ENCODE measurements at places on chromosomes 7 and 10. TPM values are rescaled to one million over a fixed set of nuclear protein-coding genes. Genes with fewer than 3 reads are reported as not detected.

OPN1SW gene
- 0.46 TPM for total RNA-seq

PLEKHA1 gene
- 70.2 TPM for total RNA-seq

ZNF282 gene
- 28.0 TPM for total RNA-seq

SPAG6 gene
- total RNA-seq: 2.3 TPM

SCART1 gene
- total RNA-seq: 0.49 TPM

CRYGN gene
- not detected for total RNA-seq

TMEM139 gene
- 5.4 TPM for total RNA-seq

CYP3A4 gene
- not detected for total RNA-seq

GPR141 gene
- 2.6 TPM for total RNA-seq

DNA sequence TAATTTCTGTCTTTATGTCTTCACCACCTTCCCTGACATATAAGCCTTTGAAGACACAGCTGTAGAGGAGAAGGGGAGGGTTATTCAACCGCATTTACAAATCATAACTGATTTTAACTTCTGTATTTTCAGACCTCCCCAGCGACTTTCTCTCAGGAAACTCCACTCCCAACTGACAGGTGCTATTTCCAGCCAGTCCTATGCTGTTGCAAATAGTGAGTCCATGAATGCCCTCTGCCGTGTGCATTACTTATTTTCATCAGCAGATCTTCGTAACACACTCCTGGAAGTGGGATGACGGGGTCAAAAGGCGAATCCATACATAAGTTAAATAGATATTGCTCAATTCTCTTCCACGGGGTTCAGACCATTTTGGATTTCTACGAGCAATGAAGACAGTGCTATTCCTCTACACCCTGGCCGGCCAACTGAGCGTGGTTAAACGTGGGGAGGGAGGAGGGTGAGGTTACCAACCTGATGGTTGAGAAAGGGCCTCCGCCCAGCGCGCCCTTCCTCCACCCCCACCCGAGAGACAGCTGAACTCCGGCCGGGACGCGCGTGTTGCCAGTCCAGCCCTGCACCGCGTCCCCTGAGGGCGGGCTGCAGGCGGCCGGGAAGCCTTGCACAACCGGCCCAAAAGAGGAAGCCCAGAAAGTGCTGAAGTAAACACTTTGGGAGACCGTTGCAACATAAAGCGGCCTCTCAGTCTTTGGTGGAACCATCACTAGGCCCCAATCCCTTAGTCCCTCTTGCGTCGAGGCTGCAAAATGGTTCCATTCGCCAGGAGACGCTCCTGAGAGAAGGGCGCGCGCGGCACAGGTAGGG, at the start of gene APBB1IP:
TSS of gene APBB1IP (plus strand) at position 705 of the 825 bp plus-strand sequence. CDS start 53,986 bp downstream, outside the sequence.
- no peaks in the 10 kb centered on the region for H3K36me3 ChIP-seq
- peaks cover 39% of the 10 kb centered on the region for H3K27me3 ChIP-seq
- peak; percentile 24 for DNase-seq
- peak within 1 kb of the TSS; percentile 38 for H3K4me3 ChIP-seq
- H3K4me1 ChIP-seq: no peaks in the 10 kb centered on the region
- H3K27ac ChIP-seq: no peak within 1 kb of the TSS

DNA sequence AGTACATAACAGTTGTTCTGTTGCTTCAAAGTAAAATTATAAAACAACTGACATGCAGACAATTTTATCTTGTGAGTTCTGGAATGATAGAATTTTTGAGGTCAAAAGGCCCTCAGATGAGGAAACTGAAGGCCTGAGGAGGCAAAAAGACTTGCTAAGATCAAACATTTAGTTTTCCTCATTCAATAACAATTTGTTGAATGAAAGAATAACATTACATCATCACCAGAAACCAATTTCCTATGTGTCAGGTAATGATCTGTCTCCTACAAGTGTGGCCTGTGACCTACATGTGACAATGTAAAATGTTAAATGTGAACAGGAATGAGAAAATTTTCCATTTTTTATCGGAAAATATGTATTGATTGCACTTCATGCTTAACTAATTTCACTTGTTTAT, 16.6 kb upstream of the ASB4 start:
- H3K27ac ChIP-seq: no peak overlapping the region
- DNase-seq: no peak
- peaks cover 50% of the 10 kb centered on the region for H3K4me1 ChIP-seq
- no peak overlapping the region for H3K4me3 ChIP-seq
- no peaks in the 10 kb centered on the region for H3K27me3 ChIP-seq
- H3K36me3 ChIP-seq: no peaks in the 10 kb centered on the region

- no peak overlapping the region for H3K4me3 ChIP-seq
- H3K27ac ChIP-seq: no peak overlapping the region
These were observed 37.8 kb downstream of the KCTD7 start for GRCh38 chr7:66666313-66666952.

- no peak overlapping the region for H3K27ac ChIP-seq
- no peaks in the 10 kb centered on the region for H3K36me3 ChIP-seq
- no peak for DNase-seq
- no peaks in the 10 kb centered on the region for H3K4me1 ChIP-seq
- no peak overlapping the region for H3K4me3 ChIP-seq
These were observed 37.8 kb upstream of the RAPGEF5 start for GRCh38 chr7:22394739-22395138.

GRCh38 chr10:110269374-110270318, 35.1 kb downstream of the SMNDC1 start:
- H3K36me3 ChIP-seq: no peaks in the 10 kb centered on the region
- H3K4me3 ChIP-seq: no peak overlapping the region
- peaks cover 14% of the 10 kb centered on the region for H3K4me1 ChIP-seq
- no peaks in the 10 kb centered on the region for H3K27me3 ChIP-seq
- no peak overlapping the region for H3K27ac ChIP-seq
- DNase-seq: no peak

- peak overlapping the region; percentile 55 for H3K27ac ChIP-seq
- H3K27me3 ChIP-seq: peaks cover 11% of the 10 kb centered on the region
- DNase-seq: peak; percentile 56
- no peaks in the 10 kb centered on the region for H3K36me3 ChIP-seq
- peak overlapping the region; percentile 3 for H3K4me3 ChIP-seq
These were observed 4.7 kb upstream of the CCNJ start for GRCh38 chr10:96038476-96039387.

- no peak overlapping the region for H3K4me3 ChIP-seq
- H3K4me1 ChIP-seq: no peaks in the 10 kb centered on the region
- no peaks in the 10 kb centered on the region for H3K36me3 ChIP-seq
- no peaks in the 10 kb centered on the region for H3K27me3 ChIP-seq
These were observed 500.4 kb downstream of the MAGI2 start for GRCh38 chr7:78953090-78953489.

- no peaks in the 10 kb centered on the region for H3K36me3 ChIP-seq
- no peaks in the 10 kb centered on the region for H3K27me3 ChIP-seq
- H3K27ac ChIP-seq: no peak overlapping the region
- H3K4me3 ChIP-seq: no peak overlapping the region
- H3K4me1 ChIP-seq: peaks cover 2% of the 10 kb centered on the region
These were observed 176.7 kb upstream of the ZNF32 start for GRCh38 chr10:43825421-43825820.

- H3K36me3 ChIP-seq: no peaks in the 10 kb centered on the region
- no peak overlapping the region for H3K27ac ChIP-seq
- no peak for DNase-seq
- H3K27me3 ChIP-seq: no peaks in the 10 kb centered on the region
These were observed 83.6 kb downstream of the LRRN3 start for GRCh38 chr7:111174510-111174909.

GRCh38 chr7:103120362-103120761, 28.5 kb downstream of the NAPEPLD start:
- H3K36me3 ChIP-seq: peaks cover 3% of the 10 kb centered on the region
- H3K4me1 ChIP-seq: peaks cover 4% of the 10 kb centered on the region
- H3K4me3 ChIP-seq: no peak overlapping the region
- DNase-seq: no peak

DNA sequence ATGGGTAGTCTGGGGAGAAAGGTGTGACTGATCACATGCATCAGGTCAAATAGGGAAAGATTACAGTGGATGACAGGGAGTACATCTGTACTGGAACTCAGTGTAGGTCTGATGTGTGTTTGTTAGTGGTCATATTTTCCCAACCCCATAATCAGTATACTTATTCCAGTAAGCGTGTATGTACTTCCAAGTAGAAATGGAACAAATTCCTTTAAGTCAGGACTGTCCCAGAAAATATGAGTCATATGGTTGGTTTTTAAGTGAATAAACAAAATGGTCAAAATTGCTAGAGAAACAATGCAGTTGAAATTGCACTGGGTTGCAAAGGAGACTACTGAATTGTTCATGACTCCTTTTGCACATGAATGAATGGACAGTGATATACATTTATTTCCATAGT, 118.8 kb upstream of the MYO3A start:
- no peak overlapping the region for H3K4me3 ChIP-seq
- H3K27me3 ChIP-seq: no peaks in the 10 kb centered on the region
- H3K4me1 ChIP-seq: peaks cover 17% of the 10 kb centered on the region
- H3K36me3 ChIP-seq: no peaks in the 10 kb centered on the region
- no peak overlapping the region for H3K27ac ChIP-seq

- no peaks in the 10 kb centered on the region for H3K4me1 ChIP-seq
- no peak for DNase-seq
- H3K4me3 ChIP-seq: no peak overlapping the region
- no peak overlapping the region for H3K27ac ChIP-seq
- no peaks in the 10 kb centered on the region for H3K27me3 ChIP-seq
- peaks cover under 1% of the 10 kb centered on the region for H3K36me3 ChIP-seq
These were observed 100.8 kb downstream of the ARHGAP21 start for GRCh38 chr10:24622781-24623301.

GRCh38 chr10:2701802-2702201, 365.5 kb upstream of the PFKP start:
- H3K27me3 ChIP-seq: no peaks in the 10 kb centered on the region
- no peak for DNase-seq
- no peak overlapping the region for H3K27ac ChIP-seq
- H3K4me1 ChIP-seq: peaks cover 5% of the 10 kb centered on the region
- H3K4me3 ChIP-seq: no peak overlapping the region

GRCh38 chr10:99765672-99766301, 16.7 kb upstream of the ABCC2 start:
- no peaks in the 10 kb centered on the region for H3K27me3 ChIP-seq
- H3K27ac ChIP-seq: no peak overlapping the region
- no peaks in the 10 kb centered on the region for H3K36me3 ChIP-seq
- H3K4me3 ChIP-seq: no peak overlapping the region

DNA sequence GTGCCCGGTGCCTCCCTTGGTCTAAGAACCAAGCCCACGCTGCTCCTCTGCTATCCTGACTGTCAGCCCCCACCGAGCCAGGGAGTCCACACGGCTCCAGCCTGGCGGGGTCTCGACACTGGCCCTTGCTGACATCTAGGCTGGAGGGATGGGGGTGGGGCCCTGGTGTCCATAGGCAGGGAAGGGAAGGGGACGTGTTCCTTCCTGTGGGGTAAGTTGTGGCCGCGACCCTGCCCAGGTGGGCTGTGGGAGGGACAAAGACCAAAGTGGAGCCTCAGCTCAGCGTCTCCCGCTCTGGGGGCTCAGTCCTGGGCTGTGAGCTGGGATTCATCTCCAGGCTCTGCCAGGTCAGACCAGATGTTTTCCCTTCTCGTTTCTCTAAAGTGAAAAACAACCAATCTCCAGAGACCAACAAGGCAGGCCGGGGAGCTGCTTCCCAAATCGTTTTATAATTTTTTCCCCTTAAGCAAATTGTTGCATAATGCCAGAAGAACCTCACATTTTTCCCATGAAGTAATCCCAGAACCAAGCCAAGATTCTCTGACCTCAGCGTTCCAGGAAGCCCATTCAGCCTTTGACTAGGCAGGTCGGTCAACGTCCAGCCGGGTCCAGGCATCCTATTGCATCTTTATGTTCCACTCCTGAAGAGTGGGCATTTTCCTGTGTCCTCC, 101.2 kb downstream of the RGS10 start:
- H3K36me3 ChIP-seq: no peaks in the 10 kb centered on the region
- no peaks in the 10 kb centered on the region for H3K27me3 ChIP-seq
- H3K4me3 ChIP-seq: no peak overlapping the region
- peaks cover 9% of the 10 kb centered on the region for H3K4me1 ChIP-seq
- H3K27ac ChIP-seq: no peak overlapping the region
- no peak for DNase-seq

DNA sequence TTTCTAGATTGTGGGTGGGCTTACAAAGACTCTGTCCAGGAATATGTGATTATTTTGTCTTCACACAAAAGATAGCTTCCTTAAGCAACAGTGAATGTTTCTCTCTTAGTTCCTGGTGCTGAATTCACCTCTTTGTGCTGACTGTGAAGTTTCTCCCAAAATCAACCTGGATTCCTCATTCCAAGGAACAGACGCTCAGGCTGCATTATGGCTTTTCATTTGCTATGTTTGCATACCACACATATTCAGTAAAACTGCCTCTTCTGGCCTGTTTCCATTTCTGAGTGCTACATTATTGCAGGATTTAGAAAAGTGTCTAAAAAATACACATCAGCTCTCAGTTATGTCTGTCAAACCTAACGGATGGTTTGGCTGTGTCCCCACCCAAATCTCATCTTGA, 21.5 kb downstream of the MACROH2A2 start:
- DNase-seq: no peak
- no peaks in the 10 kb centered on the region for H3K27me3 ChIP-seq
- H3K4me3 ChIP-seq: no peak overlapping the region
- H3K36me3 ChIP-seq: no peaks in the 10 kb centered on the region

DNA sequence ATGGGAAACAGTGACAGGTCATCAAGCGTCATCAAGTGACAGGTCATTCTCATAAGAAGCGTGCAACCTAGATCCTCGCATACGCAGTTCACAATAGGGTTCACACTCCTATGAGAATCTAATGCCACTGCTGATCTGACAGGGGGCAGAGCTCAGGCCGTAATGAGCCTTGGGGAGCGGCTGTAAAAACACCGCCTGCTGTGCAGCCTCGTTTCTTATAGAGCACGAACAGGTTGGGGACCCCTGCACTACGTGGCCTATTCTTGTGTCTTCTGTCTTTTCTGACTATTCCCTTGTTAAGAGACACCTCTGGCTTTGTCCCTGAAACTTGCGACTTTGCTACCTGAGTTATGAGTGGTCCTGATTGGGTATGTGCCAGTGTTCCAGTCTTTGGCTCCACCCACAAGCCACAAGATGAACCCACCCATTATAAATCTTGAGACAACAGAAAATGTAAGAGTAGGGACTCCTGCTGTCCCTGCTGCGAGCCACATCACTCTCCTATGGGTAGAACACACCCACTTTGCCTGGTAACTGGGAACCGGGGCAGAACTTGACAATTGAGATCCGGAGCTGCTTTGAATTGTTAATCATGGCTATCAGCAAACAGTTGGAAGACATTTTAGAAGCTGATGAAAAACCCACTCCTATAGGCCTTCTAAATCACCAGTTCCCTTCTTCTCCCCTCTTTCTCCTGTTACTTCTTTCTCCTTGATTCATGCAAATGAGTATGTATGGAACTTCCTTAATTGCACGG, 55.8 kb upstream of the EXOC4 start:
- H3K4me3 ChIP-seq: peak overlapping the region; percentile 21
- H3K4me1 ChIP-seq: peaks cover 7% of the 10 kb centered on the region
- DNase-seq: peak; percentile 12
- H3K36me3 ChIP-seq: no peaks in the 10 kb centered on the region
- no peak overlapping the region for H3K27ac ChIP-seq

GRCh38 chr7:46545790-46546189, 624.7 kb upstream of the IGFBP3 start:
- H3K4me1 ChIP-seq: no peaks in the 10 kb centered on the region
- H3K4me3 ChIP-seq: no peak overlapping the region
- H3K27ac ChIP-seq: no peak overlapping the region
- no peak for DNase-seq
- H3K27me3 ChIP-seq: no peaks in the 10 kb centered on the region

- no peaks in the 10 kb centered on the region for H3K36me3 ChIP-seq
- H3K27ac ChIP-seq: peak overlapping the region; percentile 57
- DNase-seq: peak; percentile 20
- H3K4me3 ChIP-seq: no peak overlapping the region
- H3K27me3 ChIP-seq: no peaks in the 10 kb centered on the region
- peaks cover 19% of the 10 kb centered on the region for H3K4me1 ChIP-seq
These were observed 81.8 kb downstream of the NT5C2 start for GRCh38 chr10:103111031-103111917.
